Fibroblast of lung (primary cell): ENCODE measurements at places on chromosomes 2 and 18.
A peak's percentile ranks its signal among the peaks of the same experiment; 100 is the strongest.

GRCh38 chr2:208142925-208143799 lies 2.8 kb downstream of the CRYGB start:
- DNase-seq: no peak

GRCh38 chr2:196586511-196586991 lies 53.0 kb upstream of the CCDC150 start:
- peak; percentile 88 for DNase-seq

DNA sequence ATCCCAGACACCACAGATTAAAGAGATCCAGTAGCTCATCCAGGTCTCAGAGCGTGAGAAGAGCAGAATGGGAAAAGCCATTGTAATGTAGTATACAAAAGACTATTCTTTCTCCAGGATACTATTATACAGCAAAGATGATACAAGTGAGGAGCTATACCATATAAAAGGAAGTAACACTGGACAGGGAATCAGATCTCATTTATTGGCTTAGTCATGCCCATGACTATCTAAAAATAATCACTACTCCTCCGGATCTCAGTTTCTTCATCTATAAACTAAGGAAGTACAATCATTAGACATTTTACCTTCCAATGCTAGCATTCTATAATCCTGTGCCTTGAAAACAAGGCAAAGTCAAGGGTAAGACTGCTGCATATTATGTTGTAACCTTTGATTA lies 19.4 kb downstream of the KRCC1 start:
- DNase-seq: no peak

DNA sequence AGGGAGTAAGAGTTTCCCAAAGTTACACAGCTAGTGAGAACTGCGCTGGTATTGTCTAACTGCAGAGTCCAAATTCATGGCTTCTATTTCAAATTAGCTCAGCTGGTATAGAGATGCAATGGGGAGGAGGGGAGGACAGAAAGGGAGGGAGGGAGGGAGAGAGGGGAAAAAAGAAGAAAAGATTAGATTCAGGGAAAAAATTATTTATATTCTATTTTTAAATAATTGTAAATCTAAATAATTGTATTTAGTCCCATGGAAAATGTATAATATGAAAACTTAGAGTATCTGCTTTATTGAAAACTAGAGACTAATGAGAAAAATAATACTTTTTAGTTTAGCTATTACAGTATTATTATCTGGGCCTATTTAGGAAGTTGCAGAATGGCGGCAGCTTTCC lies 37.3 kb upstream of the VIT start:
- no peak for DNase-seq

DNA sequence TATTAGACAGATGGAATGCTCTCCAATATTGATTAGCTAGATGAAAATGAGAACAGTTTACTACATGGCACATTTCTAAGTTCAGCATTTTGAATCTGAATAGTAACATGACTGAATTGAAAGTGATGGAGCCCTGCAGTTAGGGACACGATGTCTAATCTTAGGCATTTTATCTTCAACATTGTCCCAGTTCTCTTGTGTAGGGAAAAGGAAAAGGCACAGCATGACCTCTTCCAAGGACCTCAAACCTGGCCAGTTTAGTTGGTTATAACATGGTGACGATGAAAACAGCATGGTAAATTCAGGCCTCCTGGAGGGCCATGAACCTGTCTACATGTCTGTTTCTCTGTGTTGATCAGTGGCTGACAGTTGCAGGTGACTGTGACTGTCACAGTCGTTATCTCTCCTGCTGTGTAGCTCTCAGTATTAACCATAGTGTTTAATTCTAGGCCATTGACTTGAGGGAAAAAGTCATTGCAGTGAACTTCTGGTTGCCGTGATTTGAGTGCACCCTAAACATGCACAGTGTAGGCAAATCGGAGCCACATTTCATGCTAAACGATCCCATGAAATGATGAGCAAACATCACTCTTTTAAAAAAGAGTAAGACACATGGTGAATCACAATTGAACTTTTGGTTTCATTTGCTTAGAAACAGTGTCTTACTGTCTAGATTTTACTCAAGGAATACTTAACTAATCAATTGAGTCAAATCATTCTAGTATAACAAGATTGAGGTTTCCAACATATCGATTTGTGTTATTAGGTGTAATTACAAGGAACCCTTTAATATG lies 129.7 kb downstream of the PHLPP1 start:
- no peak for DNase-seq
